ENCODE measurements at places on chromosomes 5 and 9.

GRCh38 chr5:144009116-144009515 lies 161.3 kb downstream of the YIPF5 start:
- no peak for DNase-seq

- no peak for DNase-seq
Measured at GRCh38 chr5:45411971-45412612, 284.1 kb downstream of the HCN1 start.

- DNase-seq, result no peak
Measured at GRCh38 chr9:96515621-96516470, 65.9 kb downstream of the HABP4 start.

DNA sequence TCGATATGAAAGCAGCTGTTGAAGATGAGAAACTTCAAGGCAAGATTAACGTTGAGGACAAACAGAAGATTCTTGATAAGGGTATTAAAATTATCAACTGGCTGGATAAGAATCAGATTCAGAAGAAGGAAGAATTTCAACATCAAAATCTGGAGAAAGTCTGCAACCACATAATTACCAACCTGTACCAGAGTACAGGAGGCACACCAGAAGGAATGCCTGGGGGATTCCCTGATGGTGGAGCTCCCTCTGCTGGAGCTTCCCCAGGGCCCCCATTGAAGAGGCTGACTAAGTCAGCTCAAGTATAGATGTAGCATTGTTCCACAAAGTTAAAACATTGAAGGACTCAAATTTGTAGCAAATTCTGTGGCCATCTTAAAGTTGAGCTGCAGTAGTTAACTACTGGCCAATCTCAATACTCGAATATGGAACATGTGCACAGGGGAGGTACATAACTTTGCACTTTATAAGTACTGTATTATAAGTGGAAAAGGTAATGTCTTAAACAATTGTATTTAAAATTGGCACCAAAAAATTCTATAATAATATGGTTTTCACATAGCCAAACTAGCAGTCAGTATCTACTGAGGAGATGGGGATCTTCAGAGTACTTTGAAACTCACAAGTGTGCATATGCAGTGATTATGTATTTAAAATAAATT lies 237.5 kb downstream of the CHSY3 start:
- no peak for DNase-seq

DNA sequence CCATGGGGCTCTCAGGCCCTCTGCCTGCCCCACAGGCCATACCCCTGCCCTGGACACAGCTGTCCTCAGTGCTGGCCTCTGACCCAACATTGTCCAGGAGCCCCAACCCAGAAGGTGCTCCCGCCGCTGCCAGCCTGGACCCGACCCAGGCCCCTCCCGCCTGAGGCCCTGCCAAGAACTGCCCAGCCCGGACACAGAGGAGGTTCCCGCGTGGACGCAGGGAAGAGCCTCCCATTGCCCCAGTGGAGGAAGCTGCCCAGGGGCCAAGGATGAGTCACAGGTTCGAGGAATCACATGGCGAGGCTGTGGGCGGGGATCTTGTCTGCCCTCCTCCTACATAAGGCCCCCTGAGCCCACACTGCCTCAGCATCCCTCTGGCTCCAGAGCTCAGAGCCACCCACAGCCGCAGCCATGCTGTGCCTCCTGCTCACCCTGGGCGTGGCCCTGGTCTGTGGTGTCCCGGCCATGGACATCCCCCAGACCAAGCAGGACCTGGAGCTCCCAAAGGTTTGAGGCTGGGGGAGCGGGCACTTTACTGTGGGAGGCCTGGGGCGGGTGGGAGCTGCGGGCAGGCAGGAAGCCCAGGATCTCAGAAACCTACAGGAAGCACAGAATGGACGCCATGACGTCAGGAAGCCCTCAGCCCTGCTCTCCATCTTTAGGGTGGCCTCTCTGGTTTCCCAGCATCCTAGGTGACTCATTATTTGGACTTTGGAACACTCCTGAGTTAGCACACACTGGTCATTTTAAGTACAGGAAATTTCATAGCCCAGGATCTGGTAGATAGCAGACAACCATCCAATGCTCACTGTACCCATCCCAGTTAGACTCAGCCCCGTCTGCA lies at the start of gene PAEP:
Gene PAEP (plus strand): TSS at position 366 of the 844 bp plus-strand sequence.
- no peak for DNase-seq
